ENCODE measurements at places on chromosomes 12 and 14. TPM values are rescaled to one million over a fixed set of nuclear protein-coding genes. Genes with fewer than 3 reads are reported as not detected.

DNA sequence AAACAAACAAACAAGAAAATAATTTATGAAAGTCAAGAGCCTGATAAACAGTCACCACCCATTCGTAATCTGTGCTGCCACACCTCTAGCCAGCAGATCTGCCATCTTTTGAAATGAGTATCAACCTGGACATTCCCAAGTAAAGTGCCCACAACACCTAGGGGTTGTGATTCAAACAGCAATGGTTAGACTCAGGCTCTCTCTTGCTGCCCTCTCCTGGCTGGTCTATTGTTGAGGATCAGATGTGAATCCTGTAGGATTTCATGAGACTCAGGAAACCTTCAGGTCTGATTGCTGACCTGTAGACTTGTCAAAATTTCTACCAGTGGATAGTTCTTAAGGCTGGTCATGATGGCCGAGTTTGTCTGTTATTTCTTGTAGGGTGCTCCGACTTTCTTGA is 26.8 kb downstream of the DGLUCY start:
- no peaks in the 10 kb centered on the region for H3K4me1 ChIP-seq
- H3K4me3 ChIP-seq = no peak overlapping the region
- no peak overlapping the region for H3K27ac ChIP-seq
- H3K36me3 ChIP-seq = no peaks in the 10 kb centered on the region

DNA sequence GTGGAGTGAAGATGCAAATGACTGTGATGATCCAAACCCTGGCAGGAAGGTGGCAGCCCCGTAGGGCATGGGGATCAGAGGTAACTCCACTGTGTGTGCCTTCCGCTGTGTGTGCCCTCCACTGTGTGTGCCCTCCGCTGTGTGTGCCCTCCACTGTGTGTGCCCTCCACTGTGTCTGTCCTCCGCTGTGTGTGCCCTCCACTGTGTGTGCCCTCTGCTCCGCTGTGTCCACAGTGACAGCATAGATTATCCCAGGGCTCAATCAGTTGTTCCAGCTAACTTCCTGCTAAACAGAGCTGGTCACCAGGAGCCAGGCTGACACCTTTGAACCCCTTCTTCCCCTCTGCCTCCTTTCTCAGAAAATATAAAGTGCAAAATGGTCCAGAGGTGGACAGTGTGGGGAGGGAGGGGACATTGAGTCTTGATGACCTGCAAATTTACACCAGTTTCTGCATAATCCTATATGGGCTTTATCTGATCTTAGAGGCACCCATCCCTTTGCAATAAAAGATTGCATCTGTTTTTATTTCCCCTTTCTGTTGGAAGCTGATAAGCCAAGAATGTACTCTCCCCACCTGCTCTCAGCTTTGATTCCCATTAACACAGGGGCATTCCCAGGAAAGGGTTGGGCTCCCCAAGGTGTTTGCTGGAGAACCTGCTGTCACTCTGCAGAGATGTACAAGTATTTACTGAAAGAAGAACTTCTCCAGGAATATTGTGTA is 21.6 kb upstream of the HNF1A start:
- no peak for DNase-seq
- no peaks in the 10 kb centered on the region for H3K4me1 ChIP-seq
- H3K27ac ChIP-seq = no peak overlapping the region
- no peaks in the 10 kb centered on the region for H3K27me3 ChIP-seq

GRCh38 chr14:104976198-104977007 is 1.8 kb downstream of the AHNAK2 start:
- no peaks in the 10 kb centered on the region for H3K36me3 ChIP-seq
- H3K4me1 ChIP-seq = peaks cover 4% of the 10 kb centered on the region
- peaks cover 34% of the 10 kb centered on the region for H3K27me3 ChIP-seq
- H3K27ac ChIP-seq = no peak overlapping the region
- peak; percentile 87 for DNase-seq
- H3K4me3 ChIP-seq = no peak overlapping the region

DNA sequence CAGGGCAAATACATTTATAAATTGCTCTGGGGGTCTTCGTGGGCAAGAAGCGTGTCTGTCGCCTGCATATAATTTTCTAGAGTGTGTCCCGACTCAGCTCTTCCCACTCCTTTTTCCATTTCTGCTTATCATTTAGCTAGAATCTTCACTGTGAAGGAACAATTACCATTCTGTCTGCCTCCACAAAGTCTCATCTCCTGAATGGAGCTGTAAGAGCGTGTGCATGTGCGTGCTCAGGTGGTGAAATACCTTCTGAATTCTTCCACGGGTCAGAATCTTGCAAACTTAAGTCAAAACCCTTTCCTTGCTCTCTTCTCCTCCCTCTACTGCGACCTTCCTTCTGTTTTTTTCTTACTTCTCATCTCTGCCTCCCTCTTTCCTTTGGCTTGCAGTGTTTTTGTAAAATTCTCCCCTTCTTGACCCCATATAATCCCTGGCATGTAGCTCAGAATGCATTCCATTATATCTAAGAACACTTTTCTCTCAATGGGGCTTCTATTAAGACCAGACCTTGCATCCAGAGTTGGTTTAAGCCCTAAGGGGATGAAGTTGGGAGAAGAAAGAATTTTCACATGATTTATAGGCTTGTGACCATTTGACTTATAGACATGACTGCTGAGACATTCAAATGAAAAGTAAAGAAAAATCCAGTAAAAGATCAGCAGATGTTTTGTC is 25.0 kb upstream of the GSG1 start:
- H3K4me3 ChIP-seq = no peak overlapping the region
- no peak for DNase-seq
- H3K27ac ChIP-seq = no peak overlapping the region
- H3K4me1 ChIP-seq = peaks cover 6% of the 10 kb centered on the region
- no peaks in the 10 kb centered on the region for H3K36me3 ChIP-seq

DNA sequence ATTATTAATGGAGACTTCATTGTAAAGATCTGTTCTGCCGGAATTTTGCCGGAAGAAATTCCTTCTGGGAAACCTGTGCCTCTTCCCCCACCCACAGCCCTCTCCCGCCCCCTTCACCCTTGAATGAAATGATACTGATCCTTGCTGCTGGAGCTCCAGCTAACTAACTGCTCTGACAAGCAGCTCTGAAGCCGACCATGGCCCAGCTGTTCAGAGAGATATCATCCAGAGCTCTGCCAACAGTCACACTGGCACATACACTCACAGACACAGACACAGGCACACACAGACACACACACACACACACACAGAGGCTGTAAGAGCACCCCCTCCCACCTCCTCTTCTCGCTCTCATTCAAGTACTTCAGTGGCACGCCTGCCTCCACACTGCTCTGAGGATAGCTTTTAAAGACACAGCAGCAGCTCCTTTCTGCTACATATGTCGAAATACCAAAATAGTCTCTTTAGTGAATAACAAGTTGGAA is 88.6 kb downstream of the R3HDM2 start:
- no peak overlapping the region for H3K4me3 ChIP-seq
- H3K4me1 ChIP-seq = peaks cover 47% of the 10 kb centered on the region
- peak; percentile 83 for DNase-seq
- H3K27me3 ChIP-seq = no peaks in the 10 kb centered on the region

DNA sequence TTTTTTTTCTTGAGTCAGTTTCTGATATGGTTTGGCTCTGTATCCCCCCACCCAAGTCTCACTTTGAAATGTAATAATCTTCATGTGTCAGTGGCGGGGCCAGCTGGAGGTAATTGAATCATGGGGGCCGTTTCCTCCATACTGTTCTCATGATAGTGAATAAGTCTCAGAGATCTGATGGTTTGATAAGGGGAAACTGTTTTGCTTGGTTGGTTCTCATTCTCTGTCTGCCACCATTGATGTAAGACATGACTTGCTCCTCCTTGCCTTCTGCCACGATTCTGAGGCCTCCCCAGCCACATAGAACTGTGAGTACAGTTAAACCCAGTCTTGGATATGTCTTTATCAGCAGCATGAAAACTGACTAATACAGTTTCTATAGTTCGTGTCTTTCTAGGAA is 42.9 kb downstream of the WNK1 start:
- H3K4me1 ChIP-seq = no peaks in the 10 kb centered on the region
- DNase-seq = no peak
- H3K4me3 ChIP-seq = no peak overlapping the region
- H3K27ac ChIP-seq = no peak overlapping the region
- no peaks in the 10 kb centered on the region for H3K36me3 ChIP-seq

GRCh38 chr12:122190842-122191668 is 8.1 kb downstream of the LRRC43 start:
- peak; percentile 62 for DNase-seq
- H3K4me3 ChIP-seq = no peak overlapping the region
- no peaks in the 10 kb centered on the region for H3K36me3 ChIP-seq
- H3K27ac ChIP-seq = no peak overlapping the region

CACNA1C gene
- total RNA-seq = 53.9 TPM

ETNK1 gene
- 63.2 TPM for total RNA-seq

KRT77 gene
- not detected for total RNA-seq

PPP2R5C gene
- total RNA-seq = 84.9 TPM

GLI1 gene
- 0.67 TPM for total RNA-seq
